CD8-positive, alpha-beta memory T cell (primary cell): ENCODE measurements at places on chromosomes 7 and 10.

DNA sequence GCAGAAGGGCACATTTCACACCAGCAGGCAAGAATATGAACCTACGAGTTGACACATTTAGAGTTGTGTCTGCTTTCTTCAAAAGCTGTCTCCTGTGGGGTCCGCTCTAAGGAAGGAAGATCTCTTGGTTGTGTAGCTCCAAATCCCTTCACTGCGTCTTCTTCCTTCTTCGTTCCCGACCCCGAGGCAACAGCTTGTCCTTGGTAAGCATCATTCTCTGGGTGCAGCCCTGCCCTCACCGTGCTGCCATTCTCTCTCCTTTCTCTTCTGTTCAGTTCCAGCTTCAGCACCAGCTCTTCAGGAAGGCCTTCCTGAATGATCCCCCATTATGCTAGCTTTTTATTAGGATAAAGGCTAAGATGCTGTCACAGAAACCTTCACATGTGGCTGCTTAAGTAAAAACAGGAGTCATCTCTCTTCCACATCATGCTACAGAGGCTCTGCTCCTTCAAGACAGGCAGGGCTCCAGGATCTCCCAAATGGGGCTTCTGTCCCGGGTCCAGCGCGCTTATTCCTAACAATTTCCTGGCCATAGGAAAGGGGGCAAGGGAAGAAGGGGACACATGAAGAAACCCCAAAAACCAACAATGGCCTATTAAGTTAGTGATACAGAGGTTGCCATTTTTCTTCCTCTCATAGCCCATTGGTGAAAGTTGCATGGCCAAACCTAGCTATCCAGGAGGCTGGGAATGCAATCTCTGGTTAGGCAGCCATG lies 52.2 kb upstream of the SHH start:
- H3K27me3 ChIP-seq = no peaks in the 10 kb centered on the region
- H3K4me1 ChIP-seq = no peaks in the 10 kb centered on the region
- no peak overlapping the region for H3K4me3 ChIP-seq
- no peak overlapping the region for H3K27ac ChIP-seq
- no peaks in the 10 kb centered on the region for H3K36me3 ChIP-seq

GRCh38 chr7:12269100-12269895 lies 58.2 kb downstream of the TMEM106B start:
- no peaks in the 10 kb centered on the region for H3K36me3 ChIP-seq
- DNase-seq = no peak
- H3K27me3 ChIP-seq = no peaks in the 10 kb centered on the region

GRCh38 chr7:50367100-50367499 lies 62.6 kb downstream of the IKZF1 start:
- H3K27me3 ChIP-seq = no peaks in the 10 kb centered on the region
- no peak for DNase-seq
- H3K27ac ChIP-seq = peak overlapping the region; percentile 3
- peak overlapping the region; percentile 25 for H3K4me3 ChIP-seq

DNA sequence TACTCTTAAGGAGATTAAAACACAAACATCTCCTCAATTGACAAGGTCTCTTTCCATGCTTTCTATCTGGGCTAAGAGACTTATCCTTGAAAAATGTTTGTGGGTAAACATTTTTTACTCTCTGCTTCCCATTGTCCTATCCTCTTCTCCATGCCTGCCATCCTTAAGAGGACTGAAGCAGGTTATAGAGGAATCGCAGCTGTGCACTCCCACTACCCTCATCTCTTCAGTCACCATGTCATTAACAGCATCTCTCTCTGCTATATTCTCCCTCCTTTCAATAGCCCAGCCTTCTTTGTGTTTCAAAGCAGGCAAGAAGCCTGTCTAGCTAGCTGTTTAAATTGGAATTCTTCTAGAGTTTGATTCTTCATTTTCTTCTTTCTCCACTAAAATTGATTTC lies 22.6 kb downstream of the COL1A2 start:
- no peak overlapping the region for H3K27ac ChIP-seq
- no peak for DNase-seq
- H3K36me3 ChIP-seq = no peaks in the 10 kb centered on the region
- H3K27me3 ChIP-seq = no peaks in the 10 kb centered on the region
- no peak overlapping the region for H3K4me3 ChIP-seq
- H3K4me1 ChIP-seq = no peaks in the 10 kb centered on the region

GRCh38 chr7:52639126-52639525 lies 396.3 kb upstream of the POM121L12 start:
- H3K4me1 ChIP-seq = no peaks in the 10 kb centered on the region
- DNase-seq = no peak
- no peaks in the 10 kb centered on the region for H3K36me3 ChIP-seq
- no peak overlapping the region for H3K4me3 ChIP-seq
- H3K27me3 ChIP-seq = no peaks in the 10 kb centered on the region
- no peak overlapping the region for H3K27ac ChIP-seq

GRCh38 chr10:329361-330099 lies 194.3 kb downstream of the ZMYND11 start:
- H3K27me3 ChIP-seq = no peaks in the 10 kb centered on the region
- H3K36me3 ChIP-seq = no peaks in the 10 kb centered on the region
- no peak overlapping the region for H3K27ac ChIP-seq

DNA sequence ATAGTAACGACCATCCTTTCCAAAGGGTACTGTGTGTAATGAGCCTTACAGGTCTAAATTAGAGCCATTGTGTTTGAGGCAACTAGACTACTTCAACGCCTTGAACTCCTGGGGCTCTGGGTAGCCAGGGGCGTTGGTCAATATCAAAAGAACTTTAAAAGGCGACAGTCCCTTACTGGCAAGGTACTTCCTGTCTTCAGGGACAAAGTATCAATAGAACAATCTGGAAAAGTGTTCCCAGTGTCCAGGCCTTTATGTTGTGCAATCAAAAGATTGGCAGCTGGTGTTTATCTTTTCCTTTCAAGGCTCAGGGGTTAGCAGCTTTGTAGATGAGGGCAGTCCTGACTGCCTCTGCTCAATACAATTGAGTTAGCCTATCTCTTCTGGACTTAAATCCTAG lies 284.3 kb downstream of the PARD3 start:
- H3K36me3 ChIP-seq = no peaks in the 10 kb centered on the region
- no peaks in the 10 kb centered on the region for H3K27me3 ChIP-seq
- no peak for DNase-seq
- H3K4me3 ChIP-seq = no peak overlapping the region
- H3K4me1 ChIP-seq = no peaks in the 10 kb centered on the region
- H3K27ac ChIP-seq = no peak overlapping the region

DNA sequence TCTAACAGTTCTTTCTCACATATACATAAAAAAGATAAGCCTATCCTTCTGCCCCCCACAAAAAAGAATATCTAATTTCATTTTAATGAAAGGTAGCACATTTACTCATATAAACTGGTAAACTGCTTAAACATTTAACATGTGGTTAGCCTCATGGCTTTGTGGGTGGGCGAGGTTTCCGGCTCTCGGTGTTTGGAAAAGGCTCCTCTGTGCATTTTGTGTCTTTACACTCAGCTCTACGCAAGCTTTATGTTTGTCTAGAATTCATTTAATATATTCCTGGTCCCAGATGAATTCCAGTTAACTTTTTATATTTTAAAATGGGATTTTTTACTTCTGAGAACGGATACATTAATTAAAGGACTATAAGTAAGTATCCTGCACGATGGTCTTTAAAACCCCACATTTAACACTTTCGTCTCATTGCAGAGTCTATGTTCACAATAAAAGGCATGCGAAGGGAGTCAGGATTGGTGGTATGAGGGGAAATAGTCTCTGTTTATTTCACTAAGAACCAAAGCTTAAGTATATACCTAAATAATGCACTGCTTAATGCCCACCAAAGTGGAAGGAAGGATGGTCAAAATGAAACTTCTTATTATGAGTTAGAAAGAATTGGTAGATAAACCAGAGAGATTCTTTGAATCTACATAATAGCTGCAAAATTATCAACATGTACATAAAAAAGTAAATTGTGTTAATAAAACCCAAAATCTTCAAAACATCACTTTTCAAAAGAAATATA lies 197.2 kb downstream of the CRPPA start:
- no peaks in the 10 kb centered on the region for H3K36me3 ChIP-seq
- no peak overlapping the region for H3K4me3 ChIP-seq
- H3K27me3 ChIP-seq = no peaks in the 10 kb centered on the region
- DNase-seq = peak; percentile 21
- peaks cover 7% of the 10 kb centered on the region for H3K4me1 ChIP-seq

DNA sequence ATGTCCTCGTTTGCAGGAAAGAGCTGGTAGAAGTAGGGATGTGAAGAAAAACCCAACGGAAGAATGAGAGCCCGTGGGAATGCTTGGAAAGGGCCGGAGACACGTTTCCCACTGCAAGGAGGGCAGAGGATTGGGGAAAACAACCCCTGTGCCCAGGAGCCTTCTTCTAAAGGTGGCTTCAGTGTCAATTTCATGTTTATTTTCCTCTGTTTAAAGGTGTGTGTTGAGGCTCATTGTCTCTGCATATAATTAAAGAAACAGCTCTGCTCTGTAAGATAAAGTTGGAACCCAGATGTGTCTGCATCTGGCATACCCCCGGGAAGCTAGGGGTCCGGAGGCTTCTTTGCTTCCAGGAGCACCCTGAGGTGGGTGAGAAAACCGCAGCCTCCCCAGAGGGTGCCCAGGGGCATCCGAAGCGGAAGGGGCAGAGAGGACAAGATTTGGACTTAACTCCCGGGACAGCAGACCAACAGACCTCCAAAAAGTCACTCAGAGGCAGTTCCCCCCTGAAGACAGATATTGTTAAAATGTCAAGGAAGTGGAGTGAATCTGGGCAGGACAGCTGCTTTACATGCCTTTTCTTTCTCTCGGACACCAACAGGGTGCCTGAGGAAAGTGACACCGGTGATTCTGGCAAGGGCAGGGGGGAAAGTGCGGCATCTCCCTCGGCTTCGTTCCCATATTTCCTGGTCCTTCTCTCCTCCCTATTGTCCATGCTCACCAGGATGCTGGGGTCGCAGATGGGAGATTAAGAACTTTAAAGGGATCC lies 8.6 kb upstream of the GATA3 start:
- H3K4me1 ChIP-seq = peaks cover 82% of the 10 kb centered on the region
- no peaks in the 10 kb centered on the region for H3K36me3 ChIP-seq
- H3K27ac ChIP-seq = no peak overlapping the region
- no peak for DNase-seq
- no peak overlapping the region for H3K4me3 ChIP-seq

DNA sequence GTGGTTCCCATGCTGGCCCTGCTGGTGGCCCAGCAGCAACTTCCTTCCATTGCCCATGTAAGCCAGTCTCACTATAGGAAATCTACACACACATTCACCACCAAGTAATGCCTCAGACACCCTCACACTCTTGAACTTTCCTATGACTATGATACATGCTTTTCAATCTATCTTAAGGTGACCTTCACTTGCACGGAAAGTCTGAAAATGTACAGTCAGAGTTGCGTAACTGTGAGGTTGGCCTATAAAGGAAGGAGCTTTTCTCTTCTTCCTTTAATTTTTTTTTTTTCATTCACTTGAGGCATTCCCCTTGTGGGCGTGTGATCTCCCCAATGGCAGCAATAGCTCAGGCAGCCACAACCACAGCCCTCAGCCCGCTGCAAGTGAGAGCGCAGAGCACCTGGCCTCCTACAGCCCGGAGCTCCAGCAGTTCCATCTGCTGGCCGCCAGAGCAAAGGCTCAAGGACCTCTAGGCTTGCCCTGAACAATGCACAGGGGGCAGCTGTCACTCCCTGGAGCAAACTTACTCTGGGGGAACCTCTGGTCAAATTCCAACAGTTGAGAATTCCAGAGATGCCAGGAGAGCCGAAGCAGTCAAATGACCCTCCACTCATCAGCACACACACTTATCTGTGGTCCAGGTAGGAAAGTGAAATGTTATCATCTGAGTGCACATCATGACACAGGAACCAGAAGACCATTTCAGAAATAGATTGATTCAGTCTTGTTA lies 123.1 kb upstream of the ADO start:
- no peaks in the 10 kb centered on the region for H3K27me3 ChIP-seq
- no peak overlapping the region for H3K27ac ChIP-seq
- no peaks in the 10 kb centered on the region for H3K36me3 ChIP-seq
- DNase-seq = peak; percentile 64
- peaks cover 16% of the 10 kb centered on the region for H3K4me1 ChIP-seq

GRCh38 chr10:95499482-95499989 lies 61.6 kb downstream of the SORBS1 start:
- H3K4me1 ChIP-seq = no peaks in the 10 kb centered on the region
- no peaks in the 10 kb centered on the region for H3K36me3 ChIP-seq
- no peak for DNase-seq
- no peaks in the 10 kb centered on the region for H3K27me3 ChIP-seq

DNA sequence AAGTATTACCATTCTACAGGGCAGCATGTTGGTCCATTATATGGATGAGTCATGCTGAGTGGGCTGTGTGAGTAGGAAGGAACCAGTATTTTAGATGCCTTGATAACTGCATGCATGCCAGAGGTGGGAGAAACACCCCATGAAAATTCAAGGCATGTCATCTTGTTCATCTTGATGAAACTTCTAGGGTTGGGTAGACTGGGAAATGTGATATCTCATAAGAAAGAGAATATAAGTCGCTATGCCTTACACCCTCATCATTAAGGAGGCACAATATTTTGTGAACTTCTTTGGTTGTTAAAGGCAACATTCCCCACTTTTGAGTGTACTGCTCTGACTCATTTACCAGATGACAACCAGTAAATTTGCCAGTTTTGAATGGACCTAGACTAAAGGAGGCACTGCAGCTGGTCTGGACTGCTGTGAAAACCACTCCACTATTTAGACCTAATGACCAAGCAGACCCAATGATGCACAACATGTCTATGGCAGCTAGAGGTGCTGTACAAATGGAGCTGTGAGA lies 48.0 kb downstream of the ZNF365 start:
- no peaks in the 10 kb centered on the region for H3K36me3 ChIP-seq
- no peak overlapping the region for H3K27ac ChIP-seq

- no peak for DNase-seq
- no peak overlapping the region for H3K27ac ChIP-seq
- peaks cover 28% of the 10 kb centered on the region for H3K36me3 ChIP-seq
- H3K4me3 ChIP-seq = no peak overlapping the region
These were observed 11.1 kb downstream of the YWHAG start for GRCh38 chr7:76347710-76348109.

DNA sequence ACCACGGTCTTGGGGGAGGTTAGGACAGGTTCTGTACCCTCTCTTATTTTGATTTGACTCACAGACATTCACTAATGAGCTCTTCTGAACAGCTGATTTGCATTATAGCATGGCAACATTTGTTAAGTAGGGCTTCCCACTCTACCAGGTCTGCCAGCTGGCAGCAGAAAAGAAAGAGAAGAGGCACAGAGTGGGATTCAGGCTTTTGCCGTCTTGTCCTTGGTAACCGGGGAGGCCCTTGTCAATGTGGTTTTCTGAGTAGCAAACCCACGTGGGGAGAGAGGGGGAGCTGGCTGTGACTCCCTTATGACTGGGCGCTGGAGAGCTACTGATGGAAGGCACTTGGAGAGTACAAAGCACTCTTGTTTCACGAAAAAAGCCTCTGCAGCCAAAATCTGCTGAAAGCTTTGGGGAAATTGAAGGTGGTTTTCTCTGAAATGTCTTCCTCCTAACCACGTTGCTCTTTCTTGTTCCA lies 355.3 kb upstream of the GALNT17 start:
- H3K4me1 ChIP-seq = peaks cover 5% of the 10 kb centered on the region
- no peak overlapping the region for H3K27ac ChIP-seq
- H3K36me3 ChIP-seq = no peaks in the 10 kb centered on the region
- H3K4me3 ChIP-seq = no peak overlapping the region
- no peak for DNase-seq

DNA sequence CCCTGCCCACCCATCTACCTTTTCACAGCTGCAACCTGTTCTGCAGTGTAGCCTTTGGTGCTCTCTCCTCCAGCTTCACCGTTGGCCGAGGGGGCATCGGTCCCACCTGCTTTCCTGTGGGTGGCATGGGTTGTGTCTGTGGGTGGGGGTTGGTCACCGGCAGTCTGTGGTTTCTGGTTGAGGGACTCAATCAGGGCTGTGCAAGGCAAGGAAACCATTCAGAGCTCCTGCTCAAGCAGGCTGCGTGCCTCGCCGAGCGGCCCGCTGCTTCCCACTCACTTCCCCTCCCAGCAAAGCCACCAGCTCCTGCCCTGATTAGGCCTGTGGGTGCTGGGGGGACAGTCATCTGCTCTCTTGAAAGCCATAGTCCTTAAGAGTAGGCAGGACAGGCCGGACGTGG lies 9.8 kb downstream of the DNAJB12 start:
- no peaks in the 10 kb centered on the region for H3K27me3 ChIP-seq
- H3K4me3 ChIP-seq = no peak overlapping the region
- peaks cover 21% of the 10 kb centered on the region for H3K36me3 ChIP-seq
